SHP77 treated with DMSO at 0.1 percent for 48 hours (cell line): ENCODE measurements at places on chromosomes 3 and 15.

GRCh38 chr3:54243960-54244682 lies 121.8 kb downstream of the CACNA2D3 start:
- no peak for DNase-seq

- no peak for DNase-seq
Measured at GRCh38 chr3:72959336-72959735, 37.3 kb upstream of the PPP4R2 start.

GRCh38 chr15:67762610-67763368 lies 62.5 kb upstream of the SKOR1 start:
- no peak for DNase-seq

- DNase-seq: peak; percentile 89
Measured at GRCh38 chr3:112043621-112044201, 9.2 kb downstream of the TMPRSS7 start.
